ENCODE measurements at places on chromosomes 2 and 18. TPM values are rescaled to one million over a fixed set of nuclear protein-coding genes. Genes with fewer than 3 reads are reported as not detected.

Gene SERPINB8
- polyA plus RNA-seq: 29.6 TPM

Gene LYPD6B
- 3.5 TPM for polyA plus RNA-seq

Gene C1GALT1C1L
- 0.39 TPM for polyA plus RNA-seq

Gene CAPN13
- 6.6 TPM for polyA plus RNA-seq

Gene ALKAL2
- 13.4 TPM for polyA plus RNA-seq

Gene PXDN
- polyA plus RNA-seq: 10.6 TPM

Gene GCG
- polyA plus RNA-seq: not detected

Gene FZD7
- 4.4 TPM for polyA plus RNA-seq

Gene KCNG3
- 0.06 TPM for polyA plus RNA-seq

Gene OBSL1
- polyA plus RNA-seq: 34.0 TPM

Gene LOXL3
- polyA plus RNA-seq: 7.3 TPM

Gene SRD5A2
- 1.8 TPM for polyA plus RNA-seq

Gene THUMPD2
- polyA plus RNA-seq: 6.9 TPM

Gene EDAR
- 0.02 TPM for polyA plus RNA-seq

Gene GALNT13
- polyA plus RNA-seq: 1.0 TPM

Gene TMEM17
- 1.6 TPM for polyA plus RNA-seq

Gene G6PC2
- polyA plus RNA-seq: 0.01 TPM

Gene ESPNL
- 0.20 TPM for polyA plus RNA-seq

Gene EFHD1
- 2.3 TPM for polyA plus RNA-seq

Gene APLF
- polyA plus RNA-seq: 0.89 TPM

Gene INPP5D
- polyA plus RNA-seq: 7.6 TPM

Gene MFSD6
- 11.7 TPM for polyA plus RNA-seq

Gene DNER
- 2.0 TPM for polyA plus RNA-seq

Gene DSG2
- 16.4 TPM for polyA plus RNA-seq

Gene CNTNAP5
- not detected for polyA plus RNA-seq

Gene EML6
- 0.94 TPM for polyA plus RNA-seq

Gene RAB27B
- polyA plus RNA-seq: 6.7 TPM

Gene CNOT9
- polyA plus RNA-seq: 24.7 TPM

Gene LRRTM4
- 0.08 TPM for polyA plus RNA-seq

Gene CSRNP3
- 1.1 TPM for polyA plus RNA-seq

Gene ZNF804A
- 0.20 TPM for polyA plus RNA-seq

Gene CHRND
- polyA plus RNA-seq: not detected

Gene C2orf80
- polyA plus RNA-seq: not detected

Gene TCF7L1
- polyA plus RNA-seq: 12.3 TPM

Gene KCTD1
- 4.0 TPM for polyA plus RNA-seq

Gene THSD7B
- 0.03 TPM for polyA plus RNA-seq

Gene UGT1A10
- 0.14 TPM for polyA plus RNA-seq

Gene CCDC121
- 2.2 TPM for polyA plus RNA-seq

Gene NEB
- polyA plus RNA-seq: 1.2 TPM

Gene GNLY
- polyA plus RNA-seq: 9.0 TPM

Gene IL1B
- polyA plus RNA-seq: 482 TPM

Gene POMC
- 4.2 TPM for polyA plus RNA-seq

Gene MARCHF4
- polyA plus RNA-seq: 0.13 TPM

Gene SPC25
- 1.8 TPM for polyA plus RNA-seq

Gene ALPP
- polyA plus RNA-seq: 7.4 TPM

Gene POTEI
- 0.03 TPM for polyA plus RNA-seq

Gene DSC3
- polyA plus RNA-seq: 0.41 TPM

Data from lung (tissue), 17 donors.